ENCODE measurements at places on chromosomes 13 and 19. TPM values are rescaled to one million over a fixed set of nuclear protein-coding genes. Genes with fewer than 3 reads are reported as not detected.

DNA sequence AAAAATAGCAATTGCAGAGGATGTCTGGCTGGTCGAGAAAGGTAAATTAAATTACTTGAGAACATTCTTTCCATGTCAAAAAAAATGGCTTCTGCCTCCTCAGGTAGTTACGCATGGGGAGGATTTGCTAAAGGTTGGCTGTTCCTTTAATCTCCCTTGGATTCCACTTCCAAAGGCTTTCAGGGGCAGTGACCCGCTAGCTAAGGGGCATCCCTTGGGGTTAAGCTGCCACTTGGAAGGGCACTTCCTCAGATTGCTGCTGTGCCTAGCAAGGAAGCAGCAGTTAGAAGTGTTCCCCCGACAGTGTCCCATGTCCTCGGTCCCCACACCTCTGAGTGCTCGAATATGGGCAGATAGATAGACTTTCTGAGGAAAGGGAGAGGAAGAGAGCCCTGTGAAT, 108.5 kb downstream of the RGCC start:
- no peak for DNase-seq

Gene NAT14
- total RNA-seq, result 25.3 TPM

- no peak for DNase-seq
These were observed 154.6 kb upstream of the IPO5 start for GRCh38 chr13:97798836-97799235.

GRCh38 chr19:52735734-52736133, 890 bp upstream of the ZNF611 start:
- peak; percentile 88 for DNase-seq

GRCh38 chr19:46481223-46481848, 10.0 kb upstream of the PNMA8A start:
- no peak for DNase-seq

DNA sequence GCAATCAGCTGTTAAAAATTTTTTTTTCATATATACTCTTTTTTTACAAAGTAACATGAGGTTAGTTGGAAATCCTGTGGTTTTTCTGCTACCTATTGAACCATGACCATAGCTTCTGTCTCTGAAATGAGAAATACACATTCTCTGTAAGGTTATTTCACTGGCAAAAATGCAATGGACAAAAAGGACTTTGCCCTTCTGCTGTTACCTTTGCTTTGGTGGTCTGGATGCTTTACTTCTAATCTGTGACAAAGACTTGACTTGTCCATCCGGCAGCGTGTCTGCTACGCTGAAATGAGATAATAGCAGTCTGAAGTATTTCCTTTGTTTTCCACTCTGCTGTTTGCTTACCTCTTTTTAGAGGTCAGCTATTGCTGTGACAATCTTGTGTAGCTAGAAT, 412.8 kb downstream of the SLITRK6 start:
- no peak for DNase-seq

GRCh38 chr13:33108620-33109019, 92.4 kb downstream of the KL start:
- DNase-seq, result peak; percentile 16

Gene ZNF730
- 8.4 TPM for total RNA-seq

Gene KBTBD6
- total RNA-seq, result 9.2 TPM

- no peak for DNase-seq
These were observed 16.8 kb downstream of the POLR1D start for GRCh38 chr13:27638521-27638920.

DNA sequence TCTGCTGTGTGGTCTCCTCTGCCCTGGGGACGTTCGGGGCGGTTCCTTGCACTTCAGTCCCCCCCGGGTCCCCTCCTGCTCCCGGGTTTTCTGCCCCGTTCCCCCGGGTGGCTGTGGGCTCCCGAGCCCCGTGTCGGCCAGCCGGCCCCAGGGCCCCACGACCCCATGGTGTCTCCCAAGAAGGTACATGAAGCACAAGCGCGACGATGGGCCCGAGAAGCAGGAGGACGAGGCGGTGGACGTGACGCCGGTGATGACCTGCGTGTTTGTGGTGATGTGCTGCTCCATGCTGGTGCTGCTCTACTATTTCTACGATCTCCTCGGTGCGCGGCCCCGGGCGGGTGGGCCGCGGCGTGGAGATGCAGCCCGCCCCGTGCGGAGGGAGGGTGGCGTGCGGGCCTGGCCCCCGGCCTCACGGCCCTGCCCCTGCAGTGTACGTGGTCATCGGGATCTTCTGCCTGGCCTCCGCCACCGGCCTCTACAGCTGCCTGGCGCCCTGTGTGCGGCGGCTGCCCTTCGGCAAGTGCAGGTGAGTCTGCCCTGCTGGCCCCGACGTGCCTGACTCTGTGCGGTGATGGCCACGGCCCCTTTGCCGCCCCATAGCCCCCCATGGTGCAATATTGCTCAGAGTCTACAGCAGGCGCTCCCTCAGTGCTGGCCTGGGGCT, 11.3 kb downstream of the SPPL2B start:
- DNase-seq, result no peak

DNA sequence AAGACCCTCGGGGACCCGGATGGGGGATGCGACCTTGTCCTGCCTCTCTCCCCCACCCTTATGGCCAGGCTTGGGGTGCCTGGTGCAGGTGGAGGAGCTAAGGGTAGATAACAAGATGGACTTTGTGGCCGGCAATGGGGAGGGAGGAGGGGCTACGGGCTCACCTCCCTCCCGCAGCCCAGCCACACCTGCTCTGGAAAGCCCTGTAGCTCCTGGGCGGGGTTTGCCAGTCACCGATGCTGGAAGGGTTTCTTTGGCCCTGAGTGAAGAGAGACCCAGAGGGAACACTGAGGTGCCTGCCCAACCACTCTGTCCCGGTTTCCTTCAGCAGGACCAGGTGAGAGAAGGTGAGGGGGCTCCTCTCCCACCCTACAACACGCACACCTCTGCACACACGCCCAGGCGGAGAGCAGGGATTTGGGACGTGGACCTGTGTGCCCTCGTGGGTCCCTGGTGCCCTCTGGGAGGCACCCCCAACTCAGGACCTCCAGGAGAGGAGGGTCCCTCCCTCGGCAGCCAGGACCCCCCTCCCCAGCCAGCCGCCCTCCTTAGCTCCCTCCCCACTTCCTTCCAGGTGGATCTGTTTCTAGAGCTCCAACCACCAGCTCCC, at the start of gene FUT2:
Gene FUT2 (plus strand): TSS at position 229 of the 610 bp plus-strand sequence. CDS start 6,986 bp downstream, outside the sequence.
- DNase-seq, result no peak

- no peak for DNase-seq
These were observed 2.5 kb downstream of the NPAS1 start for GRCh38 chr19:47022140-47022536.

Gene BRSK1
- 1.1 TPM for total RNA-seq

- DNase-seq, result peak; percentile 94
These were observed 165.6 kb downstream of the DLEU7 start for GRCh38 chr13:50677687-50678463.

DNA sequence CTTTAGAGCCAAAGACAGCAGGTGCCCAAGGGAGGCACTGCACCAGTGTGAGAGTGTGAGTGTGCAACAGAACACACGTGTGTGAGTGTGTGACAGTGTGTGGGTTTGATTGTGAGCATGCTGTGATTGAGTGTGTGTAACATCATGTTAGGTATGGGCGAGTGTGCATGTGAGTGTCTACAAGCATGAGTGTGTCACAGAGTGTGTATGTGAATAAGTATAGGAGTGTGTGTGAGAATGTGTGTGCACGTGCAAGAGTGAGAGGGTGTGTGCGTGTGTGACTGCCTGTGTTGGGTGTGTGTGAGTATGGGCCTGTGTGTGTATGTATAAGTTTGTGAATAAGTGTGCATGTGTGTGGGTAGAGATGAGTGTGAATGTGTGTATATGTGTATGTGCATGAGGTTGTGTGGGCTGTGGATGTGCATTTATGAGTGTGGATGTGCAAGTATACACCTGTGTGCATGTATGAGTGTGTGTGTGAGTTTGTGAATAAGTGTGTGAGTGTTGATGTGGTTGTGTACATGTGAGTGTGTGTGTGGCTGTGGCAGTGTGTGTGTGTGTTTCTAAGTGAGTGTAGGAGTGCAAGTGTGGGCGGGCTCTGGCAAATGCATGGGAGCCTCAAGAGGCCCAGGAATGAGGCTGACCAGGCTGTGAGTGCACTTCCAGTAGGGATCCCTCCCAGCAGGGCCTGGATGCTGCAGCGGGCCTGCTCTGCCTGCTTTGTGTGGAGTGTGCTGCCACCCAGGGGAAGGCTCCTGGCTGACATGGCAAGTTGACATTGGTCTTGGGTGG, 198.4 kb downstream of the COL4A1 start:
- peak; percentile 66 for DNase-seq

GRCh38 chr19:14835011-14835410, at the start of the genes OR7A5 and OR7C1:
OR7A5 (minus strand) TSS chr19:14835185; CDS start chr19:14828241, 6,944 bp downstream.
OR7C1 (minus strand) TSS chr19:14835185; CDS start chr19:14800136, 35,049 bp downstream.
- peak; percentile 9 for DNase-seq

Gene ZNF419
- total RNA-seq, result 11.1 TPM

DNA sequence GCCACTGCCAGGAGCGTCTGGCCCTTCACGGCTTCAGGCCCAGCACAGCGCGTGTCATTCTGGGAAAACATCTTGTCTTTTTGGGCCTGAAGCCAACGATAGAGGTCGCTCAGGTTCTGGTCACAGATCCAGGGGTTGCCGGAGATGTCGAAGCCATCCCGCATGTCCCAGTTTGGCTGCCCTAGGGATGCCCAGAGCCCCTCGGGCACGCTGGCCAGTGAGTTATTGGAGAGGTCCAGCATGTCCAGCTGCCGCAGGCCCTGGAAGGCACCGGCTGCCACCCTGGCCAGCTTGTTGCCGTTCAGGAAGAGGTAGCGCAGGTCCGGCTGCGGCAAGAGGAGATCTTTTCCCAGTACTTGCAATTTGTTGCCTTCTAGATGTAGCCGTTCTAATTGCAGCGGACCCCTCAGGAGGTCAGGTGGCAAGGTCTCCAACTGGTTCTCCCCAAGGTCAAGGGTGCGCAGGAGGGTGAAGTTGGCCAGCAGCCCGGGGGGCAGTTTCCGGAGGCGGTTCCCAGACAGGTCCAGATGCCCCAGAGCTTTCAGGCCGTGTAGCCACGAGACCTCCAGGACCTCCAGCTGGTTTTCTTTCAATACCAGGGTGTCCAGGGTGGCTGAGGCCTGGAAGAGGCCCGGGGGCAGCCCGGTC, 1.8 kb downstream of the LRG1 start:
- no peak for DNase-seq

Gene PABPC3
- total RNA-seq, result 0.12 TPM

Gene TEAD2
- total RNA-seq, result 36.4 TPM

- DNase-seq, result no peak
These were observed 61.2 kb upstream of the TM9SF2 start for GRCh38 chr13:99439850-99440604.

DNA sequence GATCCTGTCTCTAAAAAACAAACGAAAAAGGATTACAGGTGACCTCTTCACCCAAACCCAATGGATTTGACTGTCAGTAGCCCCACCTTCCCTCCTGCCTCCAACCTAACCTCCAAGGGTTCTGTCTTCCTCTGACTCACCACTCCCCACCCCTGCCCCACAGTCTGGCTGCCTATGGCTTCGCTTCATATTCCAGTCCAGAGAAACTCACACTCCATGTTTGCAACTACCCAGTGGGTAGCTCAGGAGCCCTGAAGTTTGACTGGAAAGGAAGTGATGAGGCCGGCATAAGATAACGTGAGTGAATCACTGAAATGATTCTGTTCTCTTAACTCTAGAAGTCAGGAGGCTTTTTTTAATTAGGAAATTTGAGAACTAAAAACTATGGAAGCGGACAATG, 303.9 kb downstream of the FOXO1 start:
- no peak for DNase-seq

DNA sequence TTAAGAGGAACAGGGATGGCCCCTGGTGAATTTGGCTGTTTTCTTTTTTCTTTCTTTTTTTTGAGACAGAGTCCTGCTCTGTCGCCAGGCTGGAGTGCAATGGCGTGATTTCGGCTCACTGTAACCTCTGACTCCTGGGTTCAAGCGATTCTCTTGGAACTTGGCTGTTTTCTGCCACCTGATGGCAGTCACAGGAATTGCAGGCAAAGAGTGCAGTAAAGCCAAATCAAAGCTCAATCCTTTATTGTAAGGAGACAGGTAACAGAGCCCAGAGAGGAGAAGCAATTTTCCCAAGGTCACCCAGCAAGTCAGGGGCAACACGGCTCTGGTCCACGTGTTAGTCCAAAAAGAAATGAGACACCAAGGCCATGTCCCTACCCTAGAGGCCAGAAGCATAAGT, 6.2 kb downstream of the TINCR start:
- DNase-seq, result no peak

GRCh38 chr19:13693889-13694288, 70.4 kb upstream of the MRI1 start:
- DNase-seq, result no peak

- DNase-seq, result peak; percentile 87
These were observed 6.5 kb upstream of the ZNF579 start for GRCh38 chr19:55586976-55587668.

Gene CLDN10
- not detected for total RNA-seq

Gene KIR3DL2
- not detected for total RNA-seq

Gene C13orf46
- total RNA-seq, result 0.10 TPM

GRCh38 chr13:35936246-35936978, 194.8 kb downstream of the DCLK1 start:
- no peak for DNase-seq

Measured in RPMI7951 (cell line).